Right cardiac atrium (tissue), 5 donors: ENCODE measurements at places on chromosomes 5 and 9. TPM values are rescaled to one million over a fixed set of nuclear protein-coding genes. Genes with fewer than 3 reads are reported as not detected.

DNA sequence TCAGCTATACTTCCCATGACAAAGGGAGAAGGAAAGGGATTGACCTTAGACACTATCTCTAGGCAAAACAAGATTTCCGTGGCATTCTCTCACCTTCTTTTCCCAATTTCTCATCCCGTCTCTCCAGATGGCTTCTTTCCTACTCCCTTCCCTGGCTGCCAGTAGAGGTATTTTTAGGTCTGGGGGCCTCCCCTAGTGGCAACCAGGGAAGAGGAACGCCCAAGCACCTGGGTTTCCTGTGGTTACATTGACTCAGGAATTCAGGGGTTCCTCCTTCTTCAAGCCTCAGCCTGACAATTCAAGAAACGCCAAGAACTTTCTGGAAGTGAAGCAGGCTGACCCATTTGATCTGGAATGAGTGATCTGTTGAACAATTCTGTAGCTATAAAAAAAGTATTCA is 111.5 kb upstream of the OSMR start:
- no peak for DNase-seq

DNA sequence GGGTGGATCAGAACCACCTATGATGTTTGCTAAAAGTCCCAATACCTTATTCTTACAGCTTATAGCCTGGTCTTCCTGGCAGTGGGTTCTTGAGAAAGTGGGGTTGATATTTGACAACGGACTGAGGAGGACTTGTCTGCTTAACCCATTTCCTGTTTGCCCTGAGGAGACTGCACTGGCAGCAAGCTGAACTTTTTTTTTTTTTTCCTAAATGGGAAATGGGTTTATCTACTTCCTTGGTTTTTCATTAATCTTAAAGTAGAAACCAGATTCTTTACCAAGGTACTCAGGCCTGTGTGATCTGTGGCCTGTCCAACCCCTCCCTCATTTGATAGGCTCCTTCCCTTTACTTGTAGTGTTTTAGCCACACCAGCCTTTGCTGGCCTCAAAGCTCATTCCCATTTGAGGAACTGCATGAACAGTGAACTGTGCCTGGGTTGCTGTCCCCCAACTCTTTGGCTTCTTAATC is 47.1 kb downstream of the C9orf57 start:
- DNase-seq: no peak

DNA sequence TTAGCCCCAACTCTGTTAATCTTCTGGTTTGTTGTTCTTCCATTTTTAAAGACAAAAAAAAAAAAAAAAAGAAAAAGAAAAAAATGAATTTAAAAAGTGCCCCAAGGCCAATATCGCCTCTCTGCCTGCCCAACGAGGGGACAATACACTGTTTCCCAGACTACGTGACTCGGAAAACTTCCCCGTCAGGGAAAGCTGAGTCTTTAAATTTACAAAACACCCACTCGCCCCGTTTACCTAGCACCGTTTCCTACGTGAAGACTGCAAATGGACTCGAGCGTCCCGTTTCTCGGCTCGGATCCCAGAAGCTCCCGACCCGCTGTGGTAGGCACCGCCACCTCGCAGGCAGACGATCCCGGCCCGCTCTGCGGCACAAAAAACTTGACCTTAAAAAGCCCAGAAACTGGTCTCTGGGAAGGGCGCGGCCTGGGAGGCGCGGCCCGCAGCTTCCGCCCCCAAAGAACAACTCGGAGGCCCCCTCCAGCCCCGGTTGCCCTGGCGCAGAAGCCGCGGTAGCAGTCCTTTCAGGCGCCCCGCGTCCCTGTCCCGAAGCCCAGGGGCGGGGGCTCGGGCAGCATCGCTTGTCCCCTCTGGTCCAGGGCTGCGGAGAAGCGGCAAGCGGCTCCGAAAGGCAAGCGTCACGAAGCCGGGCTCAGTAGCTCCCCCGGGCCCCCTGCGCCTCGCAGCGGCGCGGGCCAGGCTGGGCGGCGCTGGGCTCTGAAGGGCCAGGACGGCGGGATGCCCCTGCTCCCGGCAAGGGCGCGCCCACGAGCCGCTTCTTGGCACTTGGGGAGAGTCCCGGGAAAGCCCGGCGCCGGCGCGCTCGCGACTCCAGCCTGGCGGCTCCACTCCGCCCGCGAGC is at the start of gene GCNT4:
GCNT4 (minus strand) TSS at position 367 of the 862 bp plus-strand sequence. CDS start 22,521 bp downstream, outside the sequence.
- peak; percentile 82 for DNase-seq

DNA sequence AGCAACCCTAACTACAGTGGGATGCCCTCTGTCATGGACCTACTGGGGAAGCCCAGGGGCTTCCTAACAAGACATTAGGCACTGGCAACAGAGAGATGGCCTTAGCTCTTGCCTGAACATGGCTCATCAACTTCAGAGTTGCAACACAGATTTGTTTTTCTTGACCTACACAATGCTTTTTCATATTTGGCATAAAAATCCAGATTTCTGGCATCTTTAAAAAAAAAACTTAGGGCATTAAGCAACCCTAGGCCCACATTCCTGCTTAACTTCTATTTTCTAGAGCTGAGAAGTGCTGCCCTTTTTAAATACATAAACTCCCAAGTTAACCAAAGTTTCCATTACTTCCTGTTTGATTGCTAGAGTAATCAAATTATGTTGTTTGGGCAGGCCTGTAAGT is 8.0 kb downstream of the GRIA1 start:
- no peak for DNase-seq

DNA sequence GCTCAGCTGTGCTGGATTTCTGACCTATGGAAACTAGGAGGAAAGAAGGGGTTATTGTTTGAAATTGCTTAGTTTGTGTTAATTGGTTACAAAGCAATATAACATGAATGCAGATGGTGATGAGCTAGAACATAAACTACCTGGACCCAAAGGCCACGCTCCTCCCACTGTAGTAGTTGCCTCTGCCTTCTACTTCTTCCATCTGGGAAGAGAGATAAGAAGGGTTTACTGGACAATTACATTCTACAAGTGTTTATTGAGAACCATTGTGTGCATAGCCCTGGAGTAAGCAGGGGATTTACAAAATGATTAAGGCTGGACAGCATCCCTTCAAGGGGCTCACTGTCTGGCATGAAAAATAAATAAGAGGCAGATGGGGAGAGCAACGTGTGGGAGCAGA is 355.3 kb upstream of the TRPC7 start:
- DNase-seq: no peak

GRCh38 chr9:109467936-109468335 is 30.2 kb downstream of the PTPN3 start:
- no peak for DNase-seq

DNA sequence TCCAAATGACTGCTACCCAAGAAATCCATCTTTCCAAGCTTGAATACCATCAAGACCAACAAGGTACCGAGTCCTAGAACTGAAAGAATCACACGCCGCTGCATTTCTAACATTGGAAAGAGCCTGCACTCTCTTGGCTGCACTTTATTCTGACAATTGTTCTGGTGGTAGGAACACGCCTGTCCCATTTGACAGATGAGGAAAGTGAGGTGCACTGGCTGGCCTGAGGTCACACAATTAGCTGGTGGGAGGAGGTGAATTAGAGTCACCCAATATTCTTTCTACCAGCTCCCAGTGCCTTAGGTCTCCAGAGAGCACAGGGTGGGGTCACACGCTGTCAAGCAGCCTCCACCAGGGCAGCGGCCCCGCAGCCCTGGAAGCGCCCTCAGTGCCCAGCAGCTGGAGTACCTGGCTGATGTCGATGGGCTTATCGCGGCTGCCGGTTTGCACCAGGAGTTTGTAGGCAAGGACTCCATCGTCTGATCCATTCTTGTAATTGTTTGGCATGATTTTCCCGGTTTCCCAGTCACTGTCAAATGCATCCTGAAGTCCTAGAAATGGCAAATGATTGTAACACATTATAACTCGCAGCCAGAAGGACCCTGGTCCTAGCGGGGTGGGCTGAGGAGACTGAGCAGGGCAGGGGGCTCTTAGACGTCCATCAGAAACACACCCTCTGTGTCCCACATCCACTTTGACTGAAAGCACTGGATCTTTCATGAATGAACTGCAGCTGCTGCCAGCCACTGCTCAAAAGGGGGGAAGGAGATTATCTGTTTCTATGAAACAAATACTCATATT is 55.1 kb downstream of the PTCH1 start:
- DNase-seq: no peak

GRCh38 chr9:107155244-107155817 is 127.7 kb upstream of the RAD23B start:
- no peak for DNase-seq

- DNase-seq: no peak
These were observed 12.1 kb upstream of the PTAR1 start for GRCh38 chr9:69771775-69772418.

GRCh38 chr5:175671013-175671412 is 13.1 kb downstream of the HRH2 start:
- DNase-seq: no peak

DNA sequence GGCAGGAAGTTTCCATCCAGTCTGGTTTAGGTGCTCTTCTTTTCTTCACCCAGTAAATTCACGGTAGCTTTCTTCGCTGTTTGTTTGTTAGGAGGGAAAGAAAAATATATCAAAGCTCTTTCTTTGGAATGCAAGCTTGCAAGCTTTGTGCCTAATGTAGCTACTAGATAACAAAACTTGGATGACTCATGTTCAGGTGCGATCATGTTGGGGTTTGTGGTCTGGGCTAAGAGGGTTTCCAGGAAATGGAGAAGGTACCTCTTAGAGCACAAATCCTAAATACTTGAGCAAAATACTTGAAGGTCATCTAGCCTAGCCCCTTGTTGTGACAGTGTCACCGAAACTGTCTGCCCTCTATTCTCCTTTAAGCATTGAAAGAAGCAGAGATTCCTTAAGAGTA is 17.7 kb downstream of the SRP19 start:
- no peak for DNase-seq

GRCh38 chr9:105711867-105712266 is 17.5 kb downstream of the TMEM38B start:
- DNase-seq: no peak

GRCh38 chr9:4148751-4149150 is 151.1 kb downstream of the GLIS3 start:
- DNase-seq: no peak

- no peak for DNase-seq
These were observed 1812.0 kb upstream of the CDH9 start for GRCh38 chr5:28850320-28850921.

- no peak for DNase-seq
These were observed 166.5 kb downstream of the FGF18 start for GRCh38 chr5:171585981-171586380.

DNA sequence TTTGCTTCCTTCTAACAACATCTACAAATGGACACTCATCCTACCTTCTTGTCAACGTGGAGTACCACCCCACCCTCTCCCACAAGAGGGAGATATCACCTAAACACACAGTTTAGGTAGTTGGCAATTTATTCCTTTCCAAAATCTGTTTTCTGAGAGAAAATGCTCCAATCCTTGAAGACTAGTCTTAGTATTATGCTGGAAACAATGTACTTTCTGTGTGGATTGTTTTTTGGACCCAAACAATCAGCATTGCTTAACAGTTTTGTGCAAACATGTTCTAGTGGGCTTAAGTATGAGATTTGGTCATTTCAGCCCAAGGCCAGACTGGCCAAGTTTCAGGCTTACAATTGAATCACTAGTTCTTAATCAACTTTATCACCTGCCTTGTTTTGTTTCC is 359.1 kb downstream of the ARHGEF28 start:
- no peak for DNase-seq

DNA sequence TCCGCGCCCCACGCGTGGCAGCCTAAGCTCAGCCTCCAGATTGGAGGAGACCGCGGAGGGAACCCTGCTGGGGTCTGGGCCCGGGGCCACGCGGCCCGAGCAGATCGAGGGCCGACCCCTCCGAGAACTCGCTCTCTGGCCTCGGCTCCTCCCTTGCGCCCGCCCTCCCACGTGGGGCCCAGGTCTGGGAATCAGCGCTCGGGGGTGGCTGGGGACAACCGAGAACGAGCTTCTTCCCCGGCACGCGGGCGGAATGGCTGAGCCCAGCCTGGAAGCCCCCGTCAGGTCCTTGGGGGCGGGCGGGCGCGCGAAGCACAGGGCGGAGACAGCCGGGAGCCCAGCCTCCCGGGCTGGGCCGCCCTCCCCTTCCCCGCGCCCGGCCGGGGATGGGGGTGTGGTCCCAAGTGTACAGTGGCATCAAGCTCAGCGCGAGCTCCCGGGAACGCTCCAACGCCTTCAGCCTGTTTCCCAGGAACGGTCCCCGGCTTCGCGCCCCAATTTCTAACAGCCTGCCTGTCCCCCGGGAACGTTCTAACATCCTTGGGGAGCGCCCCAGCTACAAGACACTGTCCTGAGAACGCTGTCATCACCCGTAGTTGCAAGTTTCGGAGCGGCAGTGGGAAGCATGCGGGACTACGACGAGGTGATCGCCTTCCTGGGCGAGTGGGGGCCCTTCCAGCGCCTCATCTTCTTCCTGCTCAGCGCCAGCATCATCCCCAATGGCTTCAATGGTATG is at the start of gene SLC22A4:
SLC22A4 (plus strand) TSS at position 403 of the 736 bp plus-strand sequence; CDS start at position 626, 223 bp downstream.
- peak; percentile 95 for DNase-seq

- no peak for DNase-seq
These were observed 643 bp upstream of the RNF130 start for GRCh38 chr5:180072256-180072548.

PCDHGA10 gene
- 5.3 TPM for total RNA-seq

ITK gene
- 1.6 TPM for total RNA-seq

PNPLA7 gene
- total RNA-seq: 13.0 TPM

UBE2QL1 gene
- 13.5 TPM for total RNA-seq

IGIP gene
- total RNA-seq: 17.6 TPM

ARSI gene
- 0.62 TPM for total RNA-seq

SPATA31D4 gene
- not detected for total RNA-seq
